ENCODE measurements at places on chromosomes 12 and 14.

DNA sequence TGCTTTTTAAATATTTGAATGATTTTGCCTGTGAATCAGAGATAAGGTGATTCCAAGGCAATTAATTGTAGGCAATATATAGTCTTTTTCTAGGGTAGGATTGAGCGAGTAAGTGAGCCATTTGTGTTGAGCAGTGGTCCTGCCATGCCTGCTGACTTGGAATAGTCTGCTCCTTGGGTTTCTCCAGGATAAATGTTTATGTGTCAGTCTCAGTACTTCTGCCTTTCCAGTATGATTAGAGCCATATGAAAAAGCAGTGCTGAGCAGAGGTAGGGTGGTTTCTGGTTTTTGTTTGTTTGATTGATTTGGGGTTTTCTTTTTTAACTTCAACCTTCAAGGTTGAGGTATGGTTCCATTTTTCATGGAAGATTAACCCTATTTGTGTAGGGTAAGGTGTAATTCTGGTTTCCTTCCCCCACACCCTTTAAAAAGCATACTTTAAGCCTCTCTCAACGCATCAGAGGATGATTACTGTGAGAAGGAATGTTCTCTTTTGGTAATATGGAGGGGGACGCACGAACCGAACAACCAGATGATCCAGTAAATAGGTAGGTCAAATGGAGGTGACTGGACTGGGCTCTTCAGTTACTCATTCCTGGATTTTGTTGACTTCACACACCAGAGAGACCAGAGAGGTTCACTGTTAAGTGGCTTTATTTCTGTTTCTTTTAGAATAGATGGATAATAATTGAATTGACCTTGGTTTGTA lies 22.7 kb downstream of the FRMD6 start:
- no peak for DNase-seq

- no peak for DNase-seq
These were observed 2.1 kb upstream of the TEDC1 start for GRCh38 chr14:105488781-105489541.

DNA sequence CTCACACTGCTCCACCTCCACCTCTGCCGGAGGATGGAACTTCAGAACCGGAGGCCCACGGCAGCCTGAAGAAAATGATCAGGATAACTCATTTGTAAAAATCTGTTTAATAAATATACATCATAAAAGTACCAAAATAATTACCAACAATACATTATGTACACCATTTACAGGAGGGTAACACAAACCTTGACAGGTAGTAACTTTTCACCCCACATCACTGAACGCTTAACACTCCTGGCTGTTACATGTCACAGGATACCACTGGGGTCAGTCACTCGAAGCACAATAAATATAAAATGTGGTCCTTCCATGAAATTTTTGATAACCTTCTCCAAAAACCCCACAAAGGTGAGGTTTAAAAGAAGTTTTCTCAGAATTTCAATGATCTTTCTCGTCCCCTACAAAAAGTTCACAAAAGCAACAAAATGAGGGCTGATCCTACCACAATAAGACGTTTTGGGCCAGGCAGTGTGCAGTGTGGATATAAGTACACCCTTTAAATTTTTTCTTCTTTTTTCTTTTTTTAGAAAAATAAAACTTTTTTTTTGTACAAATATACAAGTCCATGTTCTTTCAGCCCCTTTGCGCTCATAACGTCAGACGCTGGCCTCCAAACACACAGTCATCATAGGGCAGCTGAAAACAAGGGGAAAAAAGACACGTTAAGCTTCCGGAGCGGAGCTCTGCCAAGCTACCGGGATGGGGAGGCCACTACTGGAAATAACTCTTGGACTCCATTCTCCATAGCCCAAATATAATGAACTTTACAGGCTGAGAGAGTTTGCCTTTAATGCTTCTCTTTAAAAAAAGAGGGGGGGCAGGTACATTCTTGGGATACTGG lies 2.9 kb downstream of the NFKBIA start:
- DNase-seq: no peak

GRCh38 chr14:100430571-100430970 lies 107.4 kb downstream of the SLC25A47 start:
- DNase-seq: no peak

- DNase-seq: no peak
These were observed 12.8 kb downstream of the TUNAR start for GRCh38 chr14:95889236-95889979.

GRCh38 chr12:92229381-92229780 lies 83.7 kb upstream of the BTG1 start:
- no peak for DNase-seq

DNA sequence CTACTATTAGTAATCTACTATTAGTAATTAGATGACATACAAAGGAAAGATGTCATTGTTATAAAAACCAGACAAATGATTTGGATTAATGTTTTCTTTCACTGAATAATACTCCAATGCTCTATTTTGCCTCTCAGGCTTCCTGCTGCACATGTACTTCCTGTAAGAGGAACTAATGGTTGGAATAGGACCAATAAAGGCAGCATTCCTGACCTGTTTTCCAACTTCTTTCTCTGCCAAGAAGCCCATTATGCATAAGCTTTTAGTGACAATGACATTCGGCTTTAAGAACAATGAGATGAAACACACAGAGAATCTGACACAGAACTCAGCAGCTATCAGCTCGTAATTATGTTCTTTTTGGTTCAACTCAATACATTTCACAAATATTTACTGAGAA lies 5.2 kb upstream of the C12orf56 start:
- no peak for DNase-seq

- DNase-seq: no peak
These were observed at the start of gene DCN for GRCh38 chr12:91182636-91183455. Gene DCN (minus strand): TSS chr12:91182817. CDS start chr12:91178552, 4,265 bp downstream.

DNA sequence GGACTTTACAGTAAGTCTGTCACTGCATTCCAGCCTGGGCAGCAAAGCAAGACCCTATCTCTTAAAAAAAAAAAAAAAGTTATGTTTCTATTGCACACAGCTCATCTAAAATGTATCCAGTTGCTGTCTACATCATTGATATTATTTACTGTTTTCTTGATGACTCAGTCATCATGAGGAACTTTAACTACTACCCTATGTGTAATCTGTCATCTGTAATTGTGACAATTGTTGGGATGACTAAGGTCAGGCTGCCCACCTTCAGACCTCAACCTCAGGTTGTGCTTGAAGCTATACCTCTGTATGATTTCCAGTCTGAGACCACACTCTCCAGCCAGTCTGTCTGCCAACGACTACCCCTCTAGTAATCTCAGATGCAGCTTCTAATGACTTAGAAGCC lies 15.3 kb downstream of the PPP1R13B start:
- DNase-seq: no peak

DNA sequence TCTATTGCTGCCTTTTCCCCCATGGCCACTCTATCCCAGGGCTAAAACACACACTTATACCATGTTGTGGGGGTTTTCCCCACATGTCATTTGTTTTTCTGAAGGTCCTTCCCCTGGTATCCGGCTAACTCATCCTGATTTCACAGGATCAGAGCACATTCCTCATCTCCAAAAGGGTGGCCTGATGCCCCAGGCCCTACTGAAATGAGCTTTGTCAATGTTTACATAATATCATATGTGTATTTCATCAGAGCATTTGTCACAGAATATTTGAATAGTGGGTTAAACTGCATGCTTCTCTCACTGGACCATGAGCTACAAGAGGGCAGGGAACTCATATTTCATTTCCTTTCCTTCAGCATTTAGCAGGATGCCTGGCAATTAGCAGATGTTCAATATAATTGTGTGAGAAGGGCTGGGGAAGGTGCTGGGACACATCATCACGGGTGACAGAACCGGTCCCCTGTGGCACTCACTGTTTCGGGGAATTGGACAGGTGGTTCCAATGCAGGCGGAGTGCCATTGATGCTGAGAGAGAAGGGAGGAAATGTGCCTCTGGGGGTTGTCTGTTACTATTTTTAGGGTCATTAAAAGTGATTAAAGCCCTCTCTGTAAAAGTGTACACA lies 26.8 kb downstream of the EMP1 start:
- DNase-seq: no peak

GRCh38 chr12:52307836-52308805 lies 13.1 kb downstream of the KRT83 start:
- peak; percentile 48 for DNase-seq

DNA sequence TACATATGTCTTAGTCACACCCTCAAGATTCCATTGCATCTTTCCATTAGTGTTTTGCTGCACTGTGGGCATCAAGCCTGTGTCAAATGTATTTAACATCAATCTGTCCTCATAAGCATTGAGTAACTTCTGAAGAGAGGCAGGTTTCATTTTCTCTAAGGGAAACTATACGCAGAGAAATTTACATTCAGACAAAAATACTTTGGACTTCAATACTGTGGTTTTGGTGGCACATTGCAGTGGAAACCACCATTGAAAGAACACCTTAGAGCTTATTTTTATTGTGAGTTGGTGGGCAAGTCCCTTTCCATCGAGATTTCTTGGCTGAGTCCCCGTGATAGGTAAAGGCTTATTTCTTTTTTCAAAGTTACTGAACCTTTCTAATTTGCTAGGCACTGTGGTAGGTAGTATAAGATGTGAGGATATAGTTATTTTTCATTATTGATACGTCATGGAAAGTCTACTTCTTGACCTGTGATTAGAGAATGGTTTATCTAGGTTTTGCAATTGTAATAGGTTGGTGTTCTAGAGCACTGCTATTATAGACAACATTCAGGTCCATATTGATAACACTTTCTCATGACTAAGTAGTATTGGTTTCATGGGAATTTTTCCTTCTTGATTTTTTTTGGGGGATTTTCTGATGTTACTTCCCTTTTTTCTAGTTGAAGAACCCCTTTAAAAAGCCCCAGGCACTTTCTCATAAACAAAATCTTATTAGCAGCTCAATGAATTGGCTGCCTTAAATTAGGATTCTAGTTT lies 81.9 kb downstream of the CFAP54 start:
- no peak for DNase-seq

GRCh38 chr12:93134893-93135285 lies 205.8 kb upstream of the EEA1 start:
- DNase-seq: no peak

Measured in hippocampal formation (tissue), 2 donors.